ENCODE measurements at places on chromosomes 2 and 18.

- DNase-seq = no peak
These were observed 84.9 kb downstream of the MAP4K4 start for GRCh38 chr2:101782427-101782792.

GRCh38 chr2:98446850-98447249 is 2.2 kb downstream of the INPP4A start:
- no peak for DNase-seq

- DNase-seq = no peak
These were observed 995 bp upstream of the RTN4 start for GRCh38 chr2:55051026-55051866.

GRCh38 chr2:232385660-232386489 is 7.3 kb downstream of the ALPP start:
- no peak for DNase-seq

DNA sequence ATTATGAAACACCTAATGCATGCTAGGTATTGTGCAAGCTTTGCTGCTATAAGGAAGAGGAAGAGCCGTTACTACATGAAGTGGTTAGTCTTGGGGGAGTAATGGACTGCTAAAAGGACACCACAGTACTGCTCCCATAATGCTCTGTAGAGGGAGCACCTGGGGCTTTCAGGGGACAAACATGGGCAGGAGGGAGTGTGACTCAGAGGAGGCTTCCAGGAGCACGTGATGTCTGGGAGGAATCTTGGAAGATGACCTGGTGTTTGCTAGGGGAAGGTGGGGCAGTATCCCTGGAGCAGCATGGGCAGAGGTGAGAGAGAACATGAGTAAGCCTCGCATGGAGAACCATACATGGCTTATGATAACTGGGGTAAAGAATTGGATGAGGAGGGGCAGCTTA is 18.8 kb downstream of the MAPK4 start:
- DNase-seq = peak; percentile 70

DNA sequence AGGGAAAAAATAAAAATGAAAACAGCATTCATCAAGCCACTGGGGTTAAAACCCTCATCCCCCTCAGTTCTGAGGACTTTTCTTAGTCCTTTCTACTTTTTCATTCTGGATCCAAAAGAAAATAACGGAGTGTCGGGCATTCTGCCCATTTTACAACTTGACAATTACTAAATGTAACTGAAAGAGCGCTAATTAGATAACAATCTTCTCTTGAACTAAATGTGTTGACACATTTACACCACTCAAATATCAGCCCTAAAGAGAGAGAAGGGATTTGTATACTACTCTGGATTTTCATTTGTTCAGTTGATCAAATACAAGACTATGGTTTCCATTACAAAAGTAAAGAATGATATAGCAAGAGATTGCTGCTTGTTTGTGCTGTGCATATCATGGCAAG is 27.5 kb downstream of the ABCA12 start:
- DNase-seq = no peak

GRCh38 chr2:166661824-166662223 is 167.8 kb upstream of the SCN7A start:
- DNase-seq = no peak

DNA sequence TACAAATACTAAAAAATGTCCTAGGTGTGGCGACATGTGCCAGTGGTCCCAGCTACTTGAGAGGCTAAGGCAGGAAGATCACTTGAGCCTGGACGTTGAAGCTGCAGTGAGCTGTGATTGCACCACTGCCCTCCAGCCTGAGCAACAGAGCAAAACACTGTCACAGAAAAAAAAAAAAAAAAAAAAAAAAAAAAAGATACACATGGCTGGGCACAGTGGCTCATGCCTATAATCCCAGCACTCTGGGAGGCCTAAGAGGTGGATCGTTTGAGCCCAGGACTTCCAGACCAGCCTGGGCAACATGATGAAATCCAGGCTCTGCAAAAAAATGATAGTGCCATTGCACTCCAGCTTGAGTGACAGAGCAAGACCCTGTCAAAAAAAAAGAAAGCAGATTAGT is 13.7 kb downstream of the KANSL1L start:
- DNase-seq = no peak

- peak; percentile 39 for DNase-seq
These were observed 92.3 kb upstream of the UPP2 start for GRCh38 chr2:158009399-158009798.

DNA sequence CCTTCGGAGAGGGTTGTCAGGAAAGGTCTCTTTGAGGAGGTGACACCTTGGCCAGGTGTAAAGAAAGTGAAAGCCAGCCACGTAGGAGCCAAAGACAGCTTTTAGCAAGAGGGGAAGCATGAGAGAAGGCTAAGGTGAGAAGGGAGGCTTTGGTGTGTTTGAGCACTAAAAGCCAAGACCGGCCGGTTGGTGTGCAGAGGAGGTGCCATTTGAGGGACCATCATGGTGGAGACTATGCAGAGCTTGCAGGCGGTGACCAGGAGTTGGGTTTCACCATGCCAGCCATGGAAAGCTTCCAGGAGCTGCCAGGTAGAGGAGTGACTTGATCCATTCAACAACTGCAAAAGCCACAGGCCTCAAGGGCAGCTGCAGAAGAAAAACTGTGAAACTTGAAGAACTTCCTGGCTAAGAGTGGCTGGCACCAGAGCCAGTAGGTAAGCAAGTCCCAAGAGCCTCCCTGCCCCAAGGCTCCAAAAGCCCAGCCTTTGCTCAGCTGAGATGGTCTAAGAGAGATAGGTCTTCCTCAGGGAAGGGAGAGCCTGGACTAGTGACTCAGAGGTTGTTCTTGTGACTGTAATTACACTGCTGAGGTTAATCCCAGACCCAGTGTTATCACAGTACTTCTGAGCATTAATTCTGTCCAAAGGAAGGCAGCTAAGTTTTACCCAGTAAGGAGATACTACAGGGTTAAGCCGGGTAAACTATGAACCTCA is 319.0 kb downstream of the BCL11A start:
- no peak for DNase-seq

DNA sequence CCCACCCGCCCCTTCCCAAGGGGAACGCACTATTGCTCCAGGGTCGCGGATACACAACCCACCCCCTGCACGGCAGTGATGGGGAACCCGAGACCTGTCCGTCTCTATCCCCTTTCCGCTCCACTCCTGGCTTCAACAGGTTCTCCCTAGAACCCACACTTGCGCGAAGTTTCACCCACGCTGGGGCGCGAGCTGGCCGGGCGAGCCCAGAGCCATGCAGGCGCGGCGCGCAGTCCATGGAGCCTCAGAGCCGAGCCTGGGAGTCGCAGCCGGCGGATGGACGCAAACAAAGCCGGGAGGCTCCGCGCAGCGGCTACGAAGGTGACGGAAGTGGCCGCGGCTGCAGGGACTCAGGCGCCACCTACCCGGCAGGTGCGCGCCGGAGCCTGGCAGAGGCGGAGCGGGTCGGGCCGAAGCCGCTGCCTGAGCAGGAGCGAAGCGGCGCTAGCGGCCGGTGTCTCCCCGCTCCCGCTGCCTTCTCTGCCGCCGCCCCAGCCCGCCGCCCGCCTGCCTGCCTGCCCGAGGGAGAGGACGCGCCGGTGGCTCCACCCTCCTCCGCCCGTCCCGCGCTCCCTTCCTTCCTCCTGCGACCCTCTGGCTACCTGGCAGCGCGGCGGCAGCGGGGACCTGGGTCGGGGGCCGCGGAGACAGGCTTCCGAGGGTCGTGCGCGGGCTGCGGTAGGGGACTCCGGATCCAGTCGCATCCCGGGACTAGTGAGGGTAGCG is 14.0 kb downstream of the ALPG start:
- no peak for DNase-seq

DNA sequence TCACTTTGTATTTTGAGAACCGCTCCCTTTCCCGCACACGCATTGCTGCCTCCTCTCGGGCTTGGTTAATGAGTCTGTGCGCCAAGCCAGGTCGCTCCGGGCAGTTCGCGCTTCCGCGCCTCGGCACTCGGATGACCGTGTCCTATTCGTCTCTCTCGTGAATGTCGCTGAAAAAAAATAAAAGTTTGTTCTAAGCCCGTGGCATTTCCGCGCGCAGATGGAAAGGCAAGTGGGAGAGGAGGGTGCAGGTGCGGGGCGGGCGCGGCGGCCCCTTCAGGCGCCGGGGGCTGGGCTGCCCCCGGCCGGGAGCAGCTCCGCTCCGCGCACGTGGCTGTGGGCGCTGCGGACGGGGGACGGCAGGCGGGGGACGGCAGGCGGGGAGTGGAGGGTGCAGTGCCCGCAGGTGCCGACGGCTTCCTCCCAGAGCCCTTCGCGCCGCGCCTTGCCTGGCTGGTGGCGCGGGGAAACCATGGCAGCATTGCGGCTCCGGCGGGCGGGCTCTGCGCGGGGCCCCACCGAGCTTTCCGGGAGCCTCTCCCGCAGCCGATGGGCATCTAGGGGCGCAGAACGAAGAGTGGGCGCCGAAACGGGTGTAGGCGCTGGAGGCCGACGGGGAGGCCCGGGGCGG is 159.6 kb upstream of the SIX2 start:
- peak; percentile 6 for DNase-seq

DNA sequence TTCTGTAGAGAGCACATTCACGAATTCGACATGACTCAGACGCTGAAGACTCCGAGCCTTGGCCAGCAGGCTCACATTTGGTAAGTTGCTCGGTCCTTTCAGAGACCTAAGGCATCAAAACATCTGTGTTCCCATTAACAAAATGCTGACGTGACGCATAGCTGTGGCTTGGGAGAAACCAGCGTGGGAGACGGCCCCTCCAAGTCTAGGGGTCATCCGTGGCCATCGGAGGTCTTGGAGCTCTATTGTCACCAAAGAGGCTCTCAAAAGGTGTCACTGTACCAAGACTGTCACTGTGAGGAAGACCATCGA is 14.9 kb downstream of the FBLN7 start:
- DNase-seq = no peak

DNA sequence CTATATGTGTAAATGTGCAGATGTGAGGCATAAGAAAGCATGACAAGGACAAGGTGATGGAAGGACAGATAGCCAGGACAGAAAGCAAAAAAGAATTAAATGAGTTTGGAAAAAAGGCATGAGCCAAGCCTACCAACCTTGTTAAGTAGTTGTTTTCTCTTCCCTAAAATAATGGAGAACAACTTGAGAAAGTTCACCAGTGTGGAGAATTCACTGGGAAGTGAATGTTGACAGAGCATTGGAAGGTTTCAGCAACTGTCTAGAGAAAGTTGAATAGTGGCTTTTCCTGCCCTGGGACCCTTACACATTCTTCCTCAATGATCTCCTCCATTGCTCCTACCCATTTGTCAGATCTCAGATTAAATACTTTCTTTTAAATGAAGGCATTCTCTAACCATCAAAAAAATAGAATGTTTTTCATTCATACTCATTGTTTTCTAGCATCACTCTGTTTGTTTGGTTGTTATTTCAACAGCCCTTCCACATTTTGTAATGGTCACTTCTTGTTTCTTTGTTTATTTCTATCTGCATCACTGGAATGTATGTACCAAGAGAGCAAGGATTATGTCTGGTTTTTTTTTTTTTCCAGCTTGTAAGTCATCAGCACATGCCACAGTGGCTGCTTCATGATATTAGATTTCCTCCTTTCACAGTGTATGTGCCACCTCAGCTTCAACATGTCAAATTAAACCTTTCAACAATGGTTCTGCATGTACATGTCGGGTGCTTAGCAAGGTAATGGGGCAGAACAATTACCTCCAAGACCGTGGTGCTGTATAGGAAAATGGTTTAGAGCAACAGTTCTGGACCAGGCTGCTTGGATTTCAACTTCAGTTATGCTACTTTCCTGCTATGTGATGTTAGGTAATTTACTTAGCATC is 586.0 kb upstream of the VRK2 start:
- no peak for DNase-seq

DNA sequence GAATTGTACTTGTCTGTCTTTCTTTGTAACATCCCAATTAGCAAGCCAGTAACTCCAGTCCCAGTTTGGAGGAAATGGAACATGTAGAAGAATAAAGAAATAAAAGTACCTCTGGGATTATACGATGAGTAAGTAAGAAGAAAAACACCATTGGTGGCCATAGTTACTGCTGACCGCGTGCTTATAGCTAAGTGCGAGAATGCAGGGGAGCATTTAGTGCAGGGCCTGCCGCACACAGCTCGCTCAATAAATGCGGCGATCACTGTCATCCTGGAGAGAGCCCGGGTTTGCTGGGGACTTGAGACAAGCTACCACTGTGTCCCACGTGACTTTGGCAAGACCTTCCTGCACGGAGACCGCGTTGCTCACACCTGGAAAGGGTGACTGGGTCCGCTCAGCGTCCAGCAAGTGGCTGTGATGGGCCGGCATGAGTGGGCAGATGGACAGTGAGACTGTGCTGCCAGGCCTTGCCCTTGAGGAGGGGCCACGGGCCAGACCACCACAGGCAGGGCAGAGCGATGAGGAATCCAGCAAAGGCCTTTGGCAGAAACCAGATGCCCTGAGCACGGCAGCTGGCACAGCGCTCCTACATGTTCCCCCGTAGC is 54.8 kb downstream of the ADI1 start:
- DNase-seq = no peak

DNA sequence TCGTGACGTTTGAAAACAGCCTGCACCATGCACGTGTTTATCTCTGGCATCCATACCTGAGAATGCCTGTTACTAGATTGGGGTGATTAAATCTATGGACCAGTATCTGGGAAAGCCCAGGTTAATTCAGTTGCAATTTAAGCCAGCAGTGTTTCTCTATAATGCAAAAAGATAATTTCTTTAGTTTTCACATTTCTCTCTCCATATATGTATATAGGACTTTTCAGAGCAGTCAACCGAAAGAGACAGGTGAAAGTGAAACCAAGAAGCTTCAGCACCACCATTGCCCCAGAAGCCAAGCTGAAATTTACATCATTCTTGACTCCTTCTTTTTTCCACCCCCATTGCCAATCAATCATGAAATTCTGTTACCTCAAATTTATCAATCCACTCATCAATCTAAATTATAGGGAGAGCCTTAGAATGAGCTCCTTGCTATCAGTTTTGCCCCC is 2.7 kb upstream of the LRP2 start:
- no peak for DNase-seq

DNA sequence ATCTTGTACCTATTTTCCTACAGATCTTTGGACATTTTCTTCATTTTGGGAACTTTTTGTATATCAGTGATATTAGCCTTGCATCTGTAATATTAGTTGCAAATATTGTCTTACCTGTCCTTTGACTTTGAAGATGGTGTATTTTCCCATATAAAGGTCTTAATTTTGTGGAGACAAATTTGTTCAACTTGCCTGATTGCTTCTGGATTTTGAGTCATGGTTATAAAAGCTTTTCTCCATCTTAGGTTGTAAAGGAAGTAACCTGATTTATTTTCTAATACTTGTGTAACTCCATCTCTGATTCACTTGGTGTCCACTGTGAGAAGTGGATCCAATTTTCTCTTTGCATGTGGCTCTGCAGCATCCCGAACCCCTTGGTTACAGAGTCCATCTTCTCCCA is 97.7 kb upstream of the OTOS start:
- no peak for DNase-seq

DNA sequence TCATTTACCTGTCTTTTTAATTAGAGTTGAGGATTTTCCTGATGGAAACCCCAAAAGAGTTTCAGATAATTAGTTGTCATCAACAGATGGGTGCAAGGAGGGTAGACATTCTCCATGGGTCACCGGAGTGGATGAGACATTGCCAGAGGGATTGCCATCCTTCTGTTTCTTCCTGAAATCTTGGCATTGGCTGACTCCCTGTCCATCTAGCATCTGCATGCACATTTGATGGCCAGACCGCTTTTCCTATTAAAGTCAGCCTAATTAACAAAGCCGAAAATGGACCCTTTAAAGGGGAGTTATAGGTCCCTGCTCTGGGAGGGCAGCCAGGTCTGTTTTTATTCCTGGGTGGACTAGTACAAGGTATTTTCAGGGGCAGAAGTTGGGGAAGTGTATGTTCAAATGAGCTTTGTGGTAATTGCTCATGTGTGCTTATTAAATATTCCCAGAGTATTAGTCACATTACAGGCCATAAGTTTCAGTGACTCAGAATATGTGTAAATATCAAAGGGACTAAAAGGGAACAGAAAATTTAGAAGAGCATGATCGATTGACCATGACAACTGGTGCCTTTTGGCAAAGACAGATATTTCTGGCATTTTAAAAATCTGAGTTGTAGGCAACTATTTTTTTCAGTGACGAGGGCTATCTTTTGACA is 209.8 kb downstream of the PHLPP1 start:
- DNase-seq = no peak

Measured in HL-60 (cell line).